ENCODE measurements at places on chromosomes 7 and 10.

DNA sequence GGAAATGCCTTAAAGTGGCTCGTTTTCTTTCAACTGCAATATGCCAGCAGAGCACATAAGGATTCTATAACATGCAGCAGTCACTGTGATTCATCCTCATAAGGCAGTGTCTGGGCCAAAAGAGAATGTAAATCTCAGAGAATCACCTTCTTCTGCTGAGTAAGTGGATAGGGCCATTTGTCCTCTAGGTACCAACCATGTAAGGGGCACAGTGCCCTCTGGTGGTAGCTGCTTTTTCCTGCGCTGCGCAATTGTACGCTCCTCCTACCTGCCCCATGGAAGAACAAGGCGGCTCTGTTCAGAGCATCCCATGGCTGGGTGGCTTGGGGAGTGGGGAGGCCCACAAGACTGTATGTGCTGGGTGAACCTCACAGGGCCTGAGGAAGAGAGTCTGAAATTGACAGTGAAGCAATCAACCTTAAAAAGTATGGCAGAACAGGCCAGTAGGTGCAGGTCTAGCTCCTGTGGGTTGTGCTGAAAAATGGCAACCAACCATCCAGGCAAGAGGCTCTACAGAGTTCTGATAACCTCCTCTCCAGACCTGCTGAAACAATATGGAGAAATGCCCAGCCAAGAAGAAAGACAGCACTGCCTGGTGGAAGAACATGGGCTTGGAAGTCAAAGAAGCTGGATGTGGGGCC, 78.6 kb upstream of the C10orf90 start:
- DNase-seq: peak; percentile 36

DNA sequence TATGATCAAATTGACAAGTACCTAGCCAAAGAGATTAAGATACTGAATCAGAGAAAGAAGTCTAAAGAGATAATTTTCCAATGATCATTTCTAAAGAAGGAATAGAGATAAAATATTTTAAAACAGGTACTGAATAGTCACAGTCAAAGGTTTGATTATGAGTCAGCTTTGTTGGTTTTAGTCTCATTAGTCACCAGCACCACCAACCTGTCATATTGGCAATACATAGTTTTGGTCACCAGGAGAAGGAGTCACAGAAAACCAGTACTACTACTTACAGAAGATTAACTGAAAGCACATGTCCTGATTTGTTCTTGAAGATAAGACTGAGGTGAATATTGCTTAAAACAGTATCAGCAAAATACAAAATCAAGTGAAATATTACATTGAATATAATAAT, 34.6 kb downstream of the ZEB1 start:
- no peak for DNase-seq

- no peak for DNase-seq
Measured at GRCh38 chr7:38481401-38481800, 149.8 kb downstream of the AMPH start.

DNA sequence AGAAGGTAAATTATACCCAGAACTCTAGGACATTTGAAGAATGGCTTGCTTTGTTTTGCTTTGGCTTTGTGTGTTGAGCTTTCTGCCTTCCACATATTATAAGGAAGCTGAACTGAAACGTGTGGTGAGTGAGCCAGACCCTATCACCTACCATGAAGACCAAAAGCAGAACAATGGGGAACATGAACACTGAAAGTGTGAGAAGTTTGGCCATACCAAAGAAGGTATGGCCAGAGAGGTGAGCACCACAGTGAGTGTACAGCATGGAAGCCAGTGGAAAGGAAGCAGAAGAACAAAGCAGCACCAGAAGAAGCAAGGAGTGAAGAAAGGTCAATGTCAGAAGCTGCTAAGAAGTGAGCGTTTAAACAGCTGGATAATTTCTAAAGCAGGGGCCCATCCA, 59.7 kb upstream of the CCDC71L start:
- no peak for DNase-seq

DNA sequence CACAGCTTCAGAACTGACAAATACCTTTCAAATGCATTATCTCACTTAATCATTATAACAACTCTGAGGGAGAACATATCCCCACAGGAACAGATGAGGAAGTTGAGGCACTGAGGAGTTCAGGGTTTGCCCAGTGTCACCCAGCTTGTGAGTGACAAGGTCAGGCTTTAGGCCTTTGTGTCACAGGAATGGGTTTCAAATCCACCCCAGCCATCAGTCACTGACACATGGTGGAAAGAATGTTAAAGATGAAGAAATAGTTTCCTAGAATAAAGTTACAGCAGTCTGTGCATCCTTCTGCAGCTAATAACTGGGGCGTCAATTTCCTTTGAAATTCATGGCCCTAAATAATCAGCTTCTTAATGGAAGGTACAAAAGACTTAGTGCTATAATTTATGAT, 37.8 kb downstream of the SGCE start:
- no peak for DNase-seq

DNA sequence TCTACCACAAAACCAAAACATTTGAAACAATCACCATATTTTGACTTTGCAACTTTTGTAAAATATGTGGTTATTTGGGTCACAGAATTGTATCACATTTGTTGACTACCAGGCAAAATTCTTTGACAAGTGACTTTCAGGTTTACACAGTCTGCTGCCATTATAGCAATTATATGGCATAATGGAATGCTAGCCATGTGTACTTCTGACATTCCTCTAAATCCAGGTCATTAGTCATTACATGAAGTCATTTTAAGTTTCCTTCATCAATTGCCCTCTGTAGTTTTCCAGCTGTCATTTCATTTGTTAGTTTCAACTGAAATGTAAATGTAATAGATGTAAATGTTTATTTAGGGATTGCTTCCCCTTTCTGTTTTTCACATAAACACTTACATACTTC, 137.5 kb downstream of the IMMP2L start:
- DNase-seq: no peak

DNA sequence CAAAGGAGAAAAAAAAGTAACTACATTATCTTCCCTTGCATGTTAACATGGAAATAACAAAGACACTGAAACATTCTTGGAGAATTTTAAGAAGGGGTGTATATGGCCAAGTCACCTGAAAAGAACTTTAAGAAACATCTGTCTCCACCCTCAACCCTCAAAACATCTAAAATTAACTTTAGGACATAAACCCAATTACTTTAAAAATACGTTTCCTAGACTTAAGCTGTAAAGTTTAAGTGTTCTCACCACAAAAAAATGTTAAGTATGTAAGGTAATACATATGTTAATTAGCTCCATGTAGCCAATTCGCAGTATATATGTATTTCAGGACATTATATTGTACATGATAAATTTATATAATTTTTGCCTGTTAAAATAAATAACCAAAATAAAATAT, 71.1 kb upstream of the GLCCI1 start:
- no peak for DNase-seq

DNA sequence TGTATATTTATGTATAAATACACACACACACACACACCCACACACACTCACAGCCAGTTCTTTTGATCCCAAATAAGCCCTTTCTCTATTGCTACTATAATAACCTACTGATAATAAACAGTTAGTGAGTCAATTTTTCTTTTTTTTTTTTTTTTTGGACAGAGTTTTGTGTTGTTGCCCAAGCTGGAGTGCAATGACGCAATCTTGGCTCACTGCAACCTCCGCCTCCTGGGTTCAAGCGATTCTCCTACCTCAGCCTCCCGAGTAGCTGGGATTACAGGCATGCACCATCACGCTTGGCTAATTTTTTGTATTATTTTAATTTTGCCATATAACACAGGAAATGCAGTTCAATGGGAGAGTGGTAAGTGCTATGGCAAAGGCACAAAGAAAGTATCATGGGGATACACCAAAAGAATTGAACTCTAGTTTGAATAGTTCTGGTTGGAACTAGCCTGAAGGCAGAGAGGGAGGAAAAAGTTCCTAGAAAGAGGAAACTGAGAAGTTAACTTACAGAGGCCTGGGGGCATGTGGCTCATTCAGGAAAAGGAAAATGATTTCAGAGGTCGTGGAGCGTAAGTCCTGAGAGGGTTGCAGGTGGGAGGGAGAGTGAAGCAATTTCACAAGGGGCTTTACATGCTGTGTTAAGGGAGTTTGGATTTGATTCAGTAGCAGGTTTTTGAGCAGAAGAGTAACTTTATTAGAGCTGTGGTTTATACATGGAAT, 44.4 kb upstream of the JCAD start:
- no peak for DNase-seq

GRCh38 chr7:6558837-6559236, 7.6 kb upstream of the GRID2IP start:
- no peak for DNase-seq

GRCh38 chr10:35236739-35237138, 99.6 kb upstream of the CCNY start:
- no peak for DNase-seq

- DNase-seq: peak; percentile 11
Measured at GRCh38 chr10:96690755-96691730, 29.3 kb downstream of the PIK3AP1 start.

- DNase-seq: no peak
Measured at GRCh38 chr10:34223658-34224057, 591.4 kb downstream of the PARD3 start.

All from GDM1 (cell line).